ENCODE measurements at places on chromosomes 16 and 17.

DNA sequence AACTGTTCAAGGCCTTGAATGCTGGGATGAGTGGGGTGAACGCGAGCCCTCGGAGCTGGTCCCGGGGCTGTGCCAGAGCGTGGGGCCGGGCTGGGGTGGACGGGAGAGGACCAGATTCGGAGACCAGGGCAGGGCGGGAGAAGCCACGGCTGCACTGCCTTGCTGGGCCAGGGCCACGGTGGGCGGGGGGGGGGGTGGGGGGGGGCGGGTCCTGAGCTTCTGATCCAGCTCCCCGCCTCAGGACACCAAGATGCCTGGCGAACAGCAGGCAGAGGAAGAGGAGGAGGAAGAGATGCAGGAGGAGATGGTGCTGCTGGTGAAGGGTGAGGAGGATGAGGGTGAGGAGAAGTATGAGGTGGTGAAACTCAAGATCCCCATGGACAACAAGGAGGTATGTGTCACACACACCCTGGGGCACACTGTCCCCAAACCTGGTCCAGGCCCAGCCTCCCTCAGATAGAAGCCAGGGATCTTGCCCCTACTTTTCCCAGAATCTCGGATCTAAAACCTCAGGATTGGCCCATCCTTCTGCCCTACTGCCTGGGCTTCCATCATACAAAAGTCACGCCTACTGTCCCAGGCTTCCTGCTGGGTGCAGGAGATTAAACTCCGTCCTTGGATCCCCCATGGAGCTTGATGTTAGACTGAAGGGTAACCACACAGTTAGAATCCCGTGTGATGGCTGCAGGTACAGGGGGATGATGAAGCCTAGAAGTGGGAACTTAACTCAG lies 563 bp downstream of the ZNF771 start:
- DNase-seq: no peak

GRCh38 chr16:85306793-85307551 lies 194.7 kb upstream of the CIBAR2 start:
- no peak for DNase-seq

DNA sequence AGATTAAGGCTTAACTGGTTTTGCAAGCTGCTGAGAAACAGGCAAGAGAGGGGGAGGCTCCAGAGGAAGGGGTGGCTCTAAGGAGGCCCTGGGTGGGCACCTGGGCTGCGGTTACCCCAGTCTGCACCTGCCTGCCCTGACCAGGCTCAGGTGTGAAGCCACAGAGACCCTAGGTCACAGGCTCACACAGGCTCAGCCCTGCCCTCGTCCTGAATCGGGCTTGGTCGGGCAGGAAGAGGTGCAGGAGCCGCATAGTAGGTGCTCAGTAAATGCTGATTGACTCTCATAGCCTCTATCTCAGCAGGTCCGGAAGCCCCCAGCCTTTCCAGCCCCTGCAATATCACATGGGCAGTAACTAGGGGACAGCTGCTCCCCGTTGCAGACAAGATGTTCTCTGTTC lies 203.4 kb downstream of the GSG1L start:
- DNase-seq: no peak

DNA sequence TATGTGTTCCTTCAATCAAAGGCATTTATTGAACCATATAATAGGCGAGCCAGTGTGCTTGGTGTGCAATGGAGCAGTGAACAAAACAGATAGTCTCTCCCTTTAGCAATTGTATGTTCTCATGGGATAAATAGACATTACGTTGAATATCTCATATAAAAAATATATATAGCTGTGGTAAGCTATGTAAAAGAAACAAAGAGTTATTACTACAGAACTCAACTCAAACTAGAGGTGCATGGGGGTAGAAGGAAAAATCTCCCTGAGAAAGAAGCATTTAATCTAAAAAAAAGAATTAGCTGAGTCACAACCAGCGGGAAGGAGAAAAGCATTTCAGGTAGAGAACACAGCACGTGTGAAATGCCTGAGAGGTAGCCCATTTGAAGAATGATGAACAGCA lies 919.3 kb downstream of the CDH11 start:
- no peak for DNase-seq

DNA sequence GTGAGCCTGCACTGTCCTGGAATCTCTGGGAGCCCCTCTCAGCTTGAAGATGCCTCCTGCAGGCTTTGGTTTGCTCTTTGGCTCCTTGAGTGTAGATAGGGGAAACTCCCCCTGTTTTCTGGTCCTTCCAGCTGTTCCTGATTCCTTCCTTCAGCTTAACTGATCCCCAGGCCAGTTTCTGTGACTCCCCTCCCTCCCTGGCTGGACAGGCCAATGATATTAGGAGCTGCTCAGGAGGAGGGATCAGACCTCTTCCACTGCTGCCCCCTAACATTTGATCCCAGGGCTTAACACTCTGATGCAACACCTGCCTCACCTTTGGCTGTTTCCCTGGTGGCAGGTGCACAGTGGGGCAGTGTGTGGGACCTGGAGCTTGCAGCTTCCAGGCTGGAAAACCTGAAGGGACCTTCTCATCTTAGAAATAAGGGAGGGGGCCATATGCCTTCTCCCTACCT lies at the start of gene TAC4:
Gene TAC4, minus strand, starts transcription at position 51 of the 455 bp plus-strand sequence. CDS start 52 bp downstream, outside the sequence.
- DNase-seq: no peak

Measured in hematopoietic multipotent progenitor cell treated with erythropoietin and hydrocortisone succinate and interleukin-3 and kit ligand, for 15 days (in vitro differentiated cells).